Inflammatory macrophage (primary cell): ENCODE measurements at places on chromosomes 5 and 9.

- no peak for DNase-seq
Observed at GRCh38 chr5:94480486-94480885, 137.9 kb downstream of the KIAA0825 start.

- peak; percentile 81 for DNase-seq
Observed at GRCh38 chr9:88578121-88579049, 43.4 kb downstream of the NXNL2 start.

GRCh38 chr9:111427186-111427585, 57.0 kb downstream of the ECPAS start:
- peak; percentile 58 for DNase-seq

DNA sequence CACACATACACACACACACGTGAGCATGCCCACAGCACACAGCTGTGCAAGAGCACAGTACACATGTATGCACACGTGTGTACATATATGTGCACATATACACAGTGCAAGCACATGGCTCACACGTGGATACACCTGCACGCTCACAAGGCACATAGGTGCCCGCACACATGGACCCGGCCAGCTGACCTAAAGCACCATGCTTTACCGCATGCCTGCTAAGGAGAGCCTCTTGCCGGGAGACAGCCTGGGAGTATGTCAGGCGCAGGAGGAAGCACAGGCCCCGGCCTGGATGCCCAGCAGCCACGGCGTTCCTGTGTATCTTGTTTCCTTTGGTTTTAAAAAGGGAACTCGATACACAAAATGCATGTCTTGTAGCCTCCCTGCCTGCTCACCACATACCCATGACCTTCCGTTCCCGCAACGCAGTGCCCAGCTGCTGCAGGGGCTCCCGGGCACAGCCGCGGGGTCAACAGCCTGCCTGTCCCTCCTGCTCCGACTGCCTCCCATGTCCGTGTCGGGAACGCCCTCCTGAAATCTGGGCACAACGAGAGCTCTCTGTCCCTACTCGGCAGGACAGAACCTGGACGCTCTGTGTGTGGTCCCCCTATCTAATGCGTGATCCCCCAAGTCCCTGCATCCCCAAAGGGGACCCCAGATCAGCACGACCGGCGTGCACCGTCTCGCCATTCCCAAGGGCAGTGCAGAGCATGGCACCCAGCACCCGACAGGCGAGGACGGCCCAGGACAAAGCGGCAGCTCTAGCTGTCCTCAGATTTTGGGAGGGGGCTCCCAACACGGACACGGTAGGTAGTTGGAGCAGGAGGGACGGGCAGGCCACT, 3.6 kb downstream of the SLC12A7 start:
- peak; percentile 81 for DNase-seq

DNA sequence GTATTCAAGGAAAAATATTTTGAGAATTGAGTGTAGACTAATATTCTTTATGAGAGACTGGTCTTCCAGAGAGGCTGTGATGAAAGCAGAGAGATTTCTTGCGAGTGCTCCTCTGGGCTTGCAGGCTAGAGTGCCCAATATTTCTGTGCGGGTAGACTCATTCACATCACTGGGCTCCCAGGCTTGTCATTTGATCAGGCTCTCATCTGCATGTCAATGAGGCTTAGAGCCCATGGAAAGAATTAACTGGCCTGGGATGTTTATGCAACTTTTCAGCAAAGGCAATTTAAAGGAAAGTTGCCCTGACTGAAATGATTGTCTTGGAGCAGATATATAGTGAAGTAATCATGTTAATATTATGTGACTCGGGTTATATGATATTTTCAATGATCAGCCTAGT, 42.3 kb downstream of the SNCAIP start:
- DNase-seq = no peak

GRCh38 chr5:143432658-143433239, 29.3 kb upstream of the NR3C1 start:
- no peak for DNase-seq

GRCh38 chr5:82421119-82421518, 143.0 kb upstream of the RPS23 start:
- DNase-seq = no peak

DNA sequence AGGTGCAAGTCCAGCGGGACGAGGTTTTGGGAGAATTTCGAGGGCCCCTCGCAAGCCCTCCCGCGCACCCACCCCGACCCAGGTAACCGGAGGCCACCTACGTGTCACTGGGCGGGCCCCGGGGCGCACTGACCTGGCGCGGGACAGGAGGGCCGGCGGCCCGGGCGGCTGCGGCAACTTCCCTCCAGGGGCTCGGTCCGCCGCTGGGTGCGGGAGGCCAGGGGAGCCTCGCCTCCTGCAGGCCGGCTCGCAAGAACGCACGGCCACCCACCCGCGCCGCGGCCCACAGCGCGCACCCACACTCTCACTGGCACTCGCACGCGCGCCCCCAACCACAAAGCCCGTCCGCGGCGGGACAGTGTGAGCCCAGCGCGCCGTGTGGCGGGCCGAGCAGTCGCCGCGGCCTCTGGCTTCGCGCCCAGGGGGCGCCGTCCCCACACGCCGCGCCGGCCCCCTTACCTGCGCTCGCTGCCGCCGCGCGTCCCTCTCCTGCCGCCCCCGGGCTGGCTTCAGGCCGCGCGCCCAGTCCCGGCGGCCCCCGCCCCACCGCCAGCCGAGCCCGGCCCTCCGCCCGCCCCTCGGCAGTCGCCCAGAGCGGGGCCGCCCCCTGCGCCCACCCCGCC, 451 bp downstream of the LPAR1 start:
- peak; percentile 31 for DNase-seq

DNA sequence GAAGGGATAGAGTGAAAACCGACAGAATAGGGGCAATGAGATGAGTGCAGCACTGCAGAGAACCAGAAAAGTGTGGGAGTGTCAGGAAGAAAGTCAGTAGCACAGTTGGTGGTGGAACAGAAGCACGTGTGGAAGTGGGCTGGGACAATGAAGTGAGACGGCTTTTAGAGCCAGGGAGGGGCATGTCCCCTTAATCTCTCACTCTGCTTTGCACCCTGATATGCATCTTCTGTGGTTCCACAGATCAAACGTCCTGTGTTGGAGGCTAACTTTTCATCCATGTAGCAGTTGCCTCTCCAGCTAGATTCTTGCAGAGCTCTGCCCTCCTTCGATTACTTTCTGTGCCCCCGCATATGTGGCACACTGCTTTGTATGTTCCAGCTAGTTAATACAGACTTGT, 163.6 kb downstream of the DOCK8 start:
- no peak for DNase-seq

DNA sequence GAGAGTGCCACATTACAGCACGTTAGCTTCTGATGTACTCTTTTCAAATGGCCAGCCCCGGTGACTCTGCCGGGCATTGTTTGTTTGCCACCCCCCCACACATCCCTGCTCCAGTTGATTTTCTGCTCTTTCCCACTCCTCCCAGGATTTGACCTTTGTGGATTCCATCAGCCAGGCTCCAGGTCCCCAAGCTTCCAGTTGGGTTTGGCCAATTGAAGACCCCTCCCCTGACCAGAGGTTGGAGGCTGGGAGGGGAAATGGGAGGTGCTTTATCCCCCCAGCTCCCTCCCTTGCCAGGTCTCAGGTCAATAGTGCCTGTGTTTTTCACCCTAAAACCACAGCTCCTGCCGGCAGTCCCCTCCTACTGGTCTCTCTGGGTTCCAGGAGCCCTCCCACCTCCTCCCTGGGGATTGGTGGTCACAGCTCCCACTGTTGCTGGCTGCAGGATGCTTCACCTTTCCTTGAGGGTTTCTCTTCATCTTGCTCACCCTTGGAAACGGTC, 34.9 kb downstream of the IRF1 start:
- DNase-seq = no peak

- no peak for DNase-seq
Observed at GRCh38 chr5:115961381-115962238, 665 bp upstream of the LVRN start.

DNA sequence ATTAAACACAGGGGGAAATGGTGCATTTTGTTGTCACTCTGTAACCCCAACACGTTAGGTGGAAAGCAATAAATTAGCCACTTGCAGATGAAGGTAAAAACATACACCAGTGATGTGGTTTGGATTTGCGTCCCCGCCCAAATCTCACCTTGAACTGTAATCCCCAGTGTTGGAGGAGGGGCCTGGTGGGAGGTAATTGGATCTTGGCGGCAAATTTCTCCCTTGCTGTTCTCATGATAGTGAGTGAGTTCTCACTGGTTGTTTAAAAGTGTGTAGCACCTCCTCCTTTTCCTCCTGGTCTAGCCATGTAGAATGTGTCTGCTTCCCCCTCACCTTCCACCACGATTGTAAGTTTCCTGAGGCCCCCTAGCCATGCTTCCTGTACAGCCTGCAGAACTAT, 17.2 kb downstream of the EPB41L4A start:
- DNase-seq = no peak

DNA sequence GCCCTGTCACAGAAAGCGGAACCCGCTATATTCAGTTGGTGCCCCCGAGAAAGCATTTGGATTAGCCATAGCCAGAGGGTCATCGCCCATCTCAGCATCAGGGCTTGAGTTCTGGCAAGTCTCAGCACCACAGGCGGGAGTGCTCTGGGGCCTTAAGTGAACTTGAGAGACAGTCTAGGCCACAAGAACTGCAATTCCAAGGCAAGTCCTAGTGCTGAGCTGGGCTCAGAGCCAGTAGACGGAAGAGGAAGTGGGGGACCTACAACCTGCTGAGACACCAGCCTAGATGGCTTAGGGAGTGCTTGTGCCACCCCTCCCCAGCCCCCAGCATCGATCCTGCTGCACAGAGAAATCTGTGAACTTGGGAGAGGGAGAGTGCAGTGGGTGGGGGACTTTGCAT, 594.9 kb downstream of the CCDC171 start:
- DNase-seq = peak; percentile 18

- DNase-seq = no peak
Observed at GRCh38 chr5:37776826-37777225, 63.0 kb downstream of the GDNF start.
